Activated naive CD4-positive, alpha-beta T cell treated with Interleukin-2 at 50 U/mL for 16 hours (primary cell): ENCODE measurements at places on chromosomes 4 and X.

GRCh38 chr4:2288051-2288541, 26.2 kb upstream of the MXD4 start:
- DNase-seq = no peak

GRCh38 chr4:112073181-112073580, 72.1 kb upstream of the FAM241A start:
- DNase-seq = no peak

DNA sequence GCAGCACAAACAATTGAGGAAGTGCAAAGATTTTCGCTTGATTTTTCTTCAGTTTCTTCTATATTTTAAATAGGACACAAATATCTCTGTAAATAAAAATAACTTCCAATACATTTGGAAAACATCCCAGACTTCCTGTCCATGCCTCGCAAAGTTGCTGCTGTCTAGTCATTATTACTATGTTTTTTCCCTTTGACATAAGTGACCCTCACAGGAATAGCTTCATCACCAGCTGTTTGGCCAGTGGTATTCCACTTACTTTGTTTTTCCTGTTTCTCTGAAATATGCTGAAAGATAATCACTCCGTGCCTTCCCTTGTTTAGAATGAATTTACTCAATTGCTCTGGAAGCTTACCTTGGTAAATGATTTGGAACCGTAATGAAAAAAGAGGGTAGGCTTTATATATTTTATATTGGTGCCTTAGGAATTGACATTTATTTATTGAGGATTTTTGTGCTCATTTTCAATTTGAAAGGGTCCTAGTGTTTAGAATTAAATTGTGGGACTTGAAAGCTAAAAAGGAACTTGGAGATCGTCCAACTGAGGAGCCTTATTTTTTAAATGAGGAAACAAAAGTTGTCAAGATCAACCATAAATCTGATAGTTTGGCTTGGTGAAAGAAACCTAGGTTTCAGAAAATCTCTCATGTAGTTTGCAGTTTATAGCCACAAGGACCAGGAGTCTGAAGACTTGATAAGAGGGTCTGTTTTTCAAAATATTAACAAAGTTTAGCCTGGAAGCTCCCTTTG, 65.6 kb downstream of the CDKL5 start:
- no peak for DNase-seq

DNA sequence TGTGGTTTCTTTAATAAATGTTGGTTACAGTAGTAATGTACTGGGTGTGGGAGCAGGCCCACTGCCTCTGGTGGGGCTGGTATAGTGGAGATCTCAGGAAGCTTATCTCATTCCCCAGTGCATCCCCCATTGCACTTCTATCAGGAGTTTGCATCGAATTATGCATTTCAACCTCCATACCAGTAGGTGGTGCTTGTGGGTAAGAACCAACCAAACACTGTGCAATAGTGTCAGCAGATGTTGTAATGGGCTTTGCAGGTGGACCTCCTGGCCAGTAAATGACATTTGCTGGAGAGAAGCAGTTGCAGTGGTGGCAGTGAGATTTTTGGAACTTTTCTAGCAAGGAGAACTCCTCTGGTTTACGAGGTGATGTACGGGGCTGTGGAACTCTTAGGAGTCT, 150.6 kb downstream of the POU3F4 start:
- DNase-seq = no peak

- no peak for DNase-seq
These were observed 58.2 kb upstream of the MSN start for GRCh38 chrX:65609237-65609636.

GRCh38 chr4:152680988-152681603, 1.3 kb upstream of the TMEM154 start:
- DNase-seq = no peak

DNA sequence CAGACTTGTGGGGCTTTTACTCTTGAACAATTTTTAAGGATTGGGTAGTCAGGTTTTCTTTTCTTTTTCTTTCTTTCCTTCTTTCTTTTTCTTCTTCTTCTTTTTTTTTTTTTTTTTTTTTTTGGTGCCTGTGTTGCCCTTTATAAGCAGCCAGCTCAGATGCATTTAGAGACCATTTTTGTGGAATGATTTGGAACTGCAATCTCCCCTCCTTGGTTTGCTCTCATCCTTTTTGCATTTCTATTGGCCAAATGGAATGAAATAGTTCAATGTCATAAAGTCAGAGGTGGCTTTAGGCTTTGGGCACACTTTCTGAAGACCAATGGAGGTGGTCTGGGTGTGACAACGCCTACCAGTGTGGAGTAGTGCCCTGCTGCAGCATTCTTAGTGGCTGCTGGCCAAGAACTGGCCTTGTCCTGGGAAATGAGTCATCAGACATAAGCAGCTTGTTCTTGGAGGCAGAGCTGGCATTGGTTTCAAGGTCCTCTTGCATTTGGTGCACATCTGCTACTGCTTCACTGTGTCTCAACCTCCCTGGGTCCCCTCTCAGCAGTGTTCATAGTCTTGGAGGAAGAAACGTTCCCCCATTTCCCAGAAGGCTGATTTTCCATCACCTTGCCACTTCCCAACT, 84.5 kb downstream of the CT47B1 start:
- no peak for DNase-seq

DNA sequence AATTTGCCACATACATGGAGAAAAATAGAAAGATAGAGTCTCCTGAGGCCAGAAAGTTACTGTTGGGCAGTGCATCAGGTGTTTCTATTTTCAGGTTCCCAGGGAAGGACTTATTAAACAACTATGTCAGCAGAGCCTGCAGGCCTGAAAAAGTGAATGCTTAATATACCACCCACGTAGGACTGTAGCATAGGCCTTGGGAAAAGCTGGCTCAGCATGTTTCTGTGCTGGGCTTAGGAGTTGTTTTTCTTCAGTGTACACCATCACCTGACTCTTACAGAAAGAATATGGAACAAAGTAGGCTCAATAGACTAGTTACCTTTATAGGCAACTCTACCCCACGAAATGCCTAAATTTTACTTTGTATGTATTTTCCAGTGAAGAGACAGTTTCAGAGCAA, 1385.9 kb downstream of the FAM133A start:
- no peak for DNase-seq

DNA sequence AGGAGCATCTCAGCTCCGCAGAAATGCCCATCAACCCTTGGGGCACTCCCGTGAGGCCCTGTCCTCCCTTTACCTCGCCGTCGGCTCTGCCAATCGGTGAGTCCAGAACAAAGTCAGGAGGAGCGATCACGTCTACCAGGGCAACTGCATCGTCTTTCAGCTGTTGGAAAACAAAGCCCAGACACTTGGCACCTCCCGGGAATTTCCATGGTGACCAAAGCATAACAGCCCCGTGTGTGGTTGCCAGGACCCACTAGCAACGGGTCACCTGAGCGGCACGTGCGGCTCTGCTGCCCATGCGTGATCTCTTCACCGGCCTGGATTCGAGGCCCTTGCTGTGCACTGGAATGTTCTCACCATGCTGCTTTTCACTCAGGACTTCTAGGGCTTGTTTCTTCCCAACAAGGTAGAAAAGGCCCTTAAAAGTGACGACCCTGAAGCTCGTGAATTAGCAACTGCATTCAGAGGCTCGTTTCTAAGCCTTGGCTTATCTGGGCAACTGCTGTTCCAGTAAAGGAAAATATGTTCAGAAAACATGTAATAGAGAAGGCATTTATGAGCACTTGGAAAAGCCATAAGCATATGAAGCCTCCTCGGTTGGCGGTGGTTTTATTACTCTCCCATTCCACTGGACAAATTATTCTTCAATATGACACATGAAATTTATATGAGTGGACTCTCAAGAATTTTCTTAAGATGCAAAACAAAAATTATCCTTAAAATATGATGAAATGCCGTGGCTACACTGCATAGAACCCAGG, 69.5 kb downstream of the ACOX3 start:
- DNase-seq = no peak

GRCh38 chr4:29805916-29806480, 914.2 kb upstream of the PCDH7 start:
- no peak for DNase-seq

- no peak for DNase-seq
These were observed 1.3 kb downstream of the BDH2 start for GRCh38 chr4:103098341-103098740.

GRCh38 chrX:103175944-103176753, 38.8 kb upstream of the BEX4 start:
- DNase-seq = peak; percentile 48

GRCh38 chr4:108544481-108544880, 75.9 kb upstream of the RPL34 start:
- DNase-seq = no peak

DNA sequence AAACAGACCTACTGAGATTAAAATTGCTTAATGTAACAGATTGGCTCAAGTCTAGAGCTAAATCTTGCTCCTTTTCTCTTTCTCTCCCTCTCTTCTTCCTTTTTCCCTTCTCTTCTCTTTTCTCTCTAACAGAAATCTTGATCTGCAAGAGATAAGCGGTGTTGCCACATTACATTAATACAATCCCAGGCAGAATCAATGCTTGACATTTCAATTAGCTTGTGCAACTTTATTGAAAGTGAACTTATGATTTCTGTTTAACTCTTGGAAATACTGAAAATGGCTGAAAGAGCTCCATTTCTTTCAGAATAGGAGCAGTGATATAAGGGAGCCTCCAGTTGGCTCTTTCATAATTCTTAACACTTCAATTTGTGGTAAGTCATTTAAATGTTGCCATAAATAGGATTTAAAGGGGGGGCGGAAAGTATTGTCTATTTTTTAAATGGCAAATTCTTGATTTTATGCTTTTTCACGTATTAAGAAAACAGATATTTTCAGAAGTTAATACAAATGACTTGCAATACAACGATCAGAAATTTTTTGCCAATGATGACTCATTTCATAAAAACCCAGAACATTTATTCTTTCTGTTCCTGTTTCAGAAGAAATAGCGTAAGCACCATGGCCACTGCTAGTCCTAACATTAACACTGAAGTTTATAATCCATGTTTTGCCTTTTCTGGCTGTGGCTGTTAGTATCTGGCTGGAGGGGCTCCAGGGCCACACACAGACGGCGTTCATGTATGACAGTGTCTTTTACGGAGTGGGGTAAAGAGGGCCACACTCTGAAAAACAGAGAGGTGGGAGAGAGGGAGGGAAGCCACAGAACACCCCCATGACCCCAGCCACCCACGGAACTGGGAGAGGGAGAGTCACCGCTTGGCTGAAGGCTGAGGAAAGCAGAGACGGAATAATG, 115.7 kb upstream of the FAT1 start:
- DNase-seq = no peak
